NT2/D1 (cell line): ENCODE measurements at places on chromosomes 2 and 18.

DNA sequence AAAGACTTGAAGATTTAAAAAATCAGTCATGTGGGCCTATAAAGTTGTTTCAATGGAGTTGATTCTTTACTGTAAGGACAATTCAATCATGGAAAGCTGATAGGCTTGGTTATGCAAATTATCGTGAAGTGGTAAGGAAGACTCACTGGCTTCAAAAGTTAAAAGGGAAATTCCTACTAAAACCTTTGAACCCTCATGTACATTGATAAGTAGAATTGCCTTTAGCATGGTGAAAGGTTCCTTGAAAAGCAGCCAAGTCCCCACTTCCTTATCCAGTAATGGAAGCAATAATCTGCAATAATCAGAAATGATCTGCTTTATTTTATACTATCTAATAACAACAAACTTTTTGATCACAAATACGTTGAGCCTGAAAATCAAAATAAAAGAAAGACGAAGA is 14.4 kb upstream of the CCL20 start:
- DNase-seq, result no peak

DNA sequence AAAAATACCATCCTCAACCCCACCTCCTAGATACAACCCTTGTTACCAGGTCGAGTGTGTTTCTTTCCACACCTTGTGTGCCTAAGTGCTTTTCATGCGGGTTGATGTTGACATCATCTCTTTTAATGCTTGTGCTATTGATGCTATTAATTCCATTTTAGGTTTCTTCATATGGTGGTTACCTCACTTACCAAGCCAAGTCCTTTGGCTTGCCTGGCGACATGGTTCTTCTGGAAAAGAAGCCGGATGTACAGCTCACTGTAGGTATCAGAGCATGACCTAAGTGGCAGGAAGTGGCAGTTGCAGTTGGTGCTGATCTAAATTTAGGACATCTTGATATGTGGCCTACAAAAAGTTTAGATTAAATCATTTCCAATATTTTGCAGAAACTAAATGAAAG is 149.9 kb upstream of the TTC39C start:
- DNase-seq, result no peak

DNA sequence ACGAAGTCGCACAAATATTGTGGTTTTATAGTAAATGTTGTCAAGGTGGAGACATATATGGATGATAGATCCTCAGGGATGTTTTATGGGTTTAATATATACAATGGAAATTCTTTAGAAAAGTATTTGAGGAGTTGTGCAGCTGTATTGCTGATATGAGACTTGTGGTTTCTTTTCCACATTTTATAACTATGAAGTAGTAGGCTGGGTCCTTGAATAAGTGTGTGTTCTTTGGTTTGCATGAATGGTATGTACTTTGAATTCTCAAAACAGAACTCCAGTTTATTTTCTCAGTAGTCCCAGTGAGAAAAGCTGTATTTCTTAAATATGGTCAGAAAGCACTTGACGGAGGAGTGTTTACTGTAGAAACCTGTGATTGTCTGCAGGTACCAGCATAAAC is 42.4 kb downstream of the PLCL1 start:
- no peak for DNase-seq

DNA sequence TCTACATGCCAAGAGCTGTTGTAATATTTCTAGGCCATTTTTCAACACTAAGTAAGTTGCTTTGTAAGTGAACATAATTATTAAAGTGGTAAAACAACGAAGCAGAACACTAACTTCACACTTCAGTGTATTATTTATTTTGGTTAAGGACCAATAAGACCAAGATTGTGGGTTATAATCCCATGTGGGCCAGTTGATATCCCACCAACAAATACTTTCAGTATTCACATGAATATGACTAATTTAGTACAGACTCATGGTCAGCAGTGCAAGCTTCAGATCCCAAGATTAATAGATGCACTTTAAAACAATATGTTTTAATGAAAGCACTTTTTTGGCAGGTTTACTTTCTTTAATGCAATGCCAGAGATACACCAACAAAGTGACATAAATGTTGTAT is 154.3 kb downstream of the LCLAT1 start:
- DNase-seq, result no peak

DNA sequence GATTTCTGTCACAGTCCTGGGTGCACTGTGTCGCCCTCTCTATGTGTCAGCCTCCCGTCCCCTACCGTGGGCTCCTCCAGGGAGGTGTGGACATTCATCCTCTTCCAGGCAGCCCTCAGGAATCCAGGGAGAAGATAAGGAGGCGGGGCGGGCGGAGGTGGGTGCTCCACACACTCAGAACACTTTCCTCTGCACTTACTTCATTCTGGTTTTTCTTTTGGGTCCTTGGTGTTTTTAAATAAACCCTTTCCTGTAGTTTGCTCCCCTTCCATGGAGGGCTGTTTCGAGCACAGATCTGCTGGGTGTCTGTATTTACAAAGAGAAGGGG is 183.9 kb downstream of the FAM210A start:
- DNase-seq, result no peak

- DNase-seq, result no peak
Observed at GRCh38 chr2:230713331-230714135, 891 bp downstream of the CAB39 start.

DNA sequence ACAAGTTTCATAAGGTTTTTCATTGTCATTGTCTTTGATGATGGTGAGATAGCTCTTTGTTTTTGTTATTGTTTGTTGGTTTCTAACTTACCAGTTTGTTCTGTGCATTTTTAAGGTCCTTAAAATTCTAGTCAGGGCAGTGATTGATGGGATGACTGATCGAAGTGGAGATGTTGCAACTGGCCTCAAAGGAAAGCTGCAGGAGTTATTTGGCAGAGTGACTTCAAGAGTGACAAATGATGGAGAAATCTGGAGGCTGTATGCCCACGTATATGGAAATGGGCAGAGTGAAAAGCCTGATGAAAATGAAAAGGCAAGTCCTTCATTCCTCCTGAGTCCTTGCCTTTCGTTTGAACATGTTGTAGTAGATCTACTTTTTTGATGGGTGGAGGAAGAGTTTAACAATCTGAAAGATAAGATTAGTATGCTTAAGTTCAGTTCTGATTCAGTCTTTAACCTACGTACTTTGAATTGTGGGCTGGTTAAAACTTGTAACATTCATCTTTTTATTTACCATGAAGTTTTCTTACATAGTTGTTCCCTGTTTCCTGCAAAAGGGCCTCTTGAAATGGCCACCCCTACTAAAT is 135.8 kb upstream of the LTBP1 start:
- no peak for DNase-seq

DNA sequence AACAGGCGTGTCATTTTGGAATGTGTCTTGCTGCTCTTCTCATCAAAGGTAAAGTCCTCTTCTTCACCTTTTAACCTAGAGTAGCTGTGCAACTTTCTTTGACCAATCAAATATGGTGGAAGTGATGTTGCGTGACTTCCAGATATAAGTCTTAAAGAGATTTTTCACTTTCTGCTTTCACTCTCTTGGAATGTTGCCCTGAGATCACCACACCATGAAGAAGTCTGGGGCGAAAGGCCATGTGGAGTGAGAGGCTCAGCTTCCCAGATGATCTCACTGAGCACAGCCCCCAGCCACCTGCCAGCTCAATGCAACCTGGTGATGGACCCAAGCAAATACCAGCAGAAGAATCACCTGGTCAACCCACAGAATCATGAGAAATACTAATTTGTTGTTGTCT is 7.1 kb upstream of the GALNT3 start:
- no peak for DNase-seq

DNA sequence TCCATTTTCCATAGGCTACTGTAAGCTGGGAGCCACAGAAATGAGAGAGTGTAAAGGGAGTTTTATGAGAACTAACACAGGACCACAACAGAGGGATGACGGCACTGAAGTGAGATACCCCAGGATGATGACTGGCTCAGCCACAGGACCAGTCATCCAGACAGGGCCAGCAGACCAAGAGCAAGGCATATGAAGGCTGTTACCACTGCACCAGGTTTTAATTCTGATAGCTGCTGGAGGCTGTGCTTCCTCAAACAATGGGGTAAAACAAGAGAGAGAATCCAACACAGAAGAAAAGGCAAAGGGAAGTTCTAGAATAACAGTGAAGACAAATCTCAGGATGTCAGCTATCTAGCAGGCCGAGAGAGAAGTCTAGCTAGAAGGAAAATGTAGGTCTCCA is 94.9 kb downstream of the BCL2 start:
- no peak for DNase-seq

GRCh38 chr18:79943608-79944125 is 7.8 kb downstream of the SLC66A2 start:
- DNase-seq, result no peak
